ENCODE measurements at places on chromosomes 11 and 22. TPM values are rescaled to one million over a fixed set of nuclear protein-coding genes. Genes with fewer than 3 reads are reported as not detected.

GRCh38 chr22:46004105-46004866 lies 27.3 kb upstream of the WNT7B start:
- no peak overlapping the region for H3K27ac ChIP-seq
- H3K4me1 ChIP-seq: peaks cover 8% of the 10 kb centered on the region

DNA sequence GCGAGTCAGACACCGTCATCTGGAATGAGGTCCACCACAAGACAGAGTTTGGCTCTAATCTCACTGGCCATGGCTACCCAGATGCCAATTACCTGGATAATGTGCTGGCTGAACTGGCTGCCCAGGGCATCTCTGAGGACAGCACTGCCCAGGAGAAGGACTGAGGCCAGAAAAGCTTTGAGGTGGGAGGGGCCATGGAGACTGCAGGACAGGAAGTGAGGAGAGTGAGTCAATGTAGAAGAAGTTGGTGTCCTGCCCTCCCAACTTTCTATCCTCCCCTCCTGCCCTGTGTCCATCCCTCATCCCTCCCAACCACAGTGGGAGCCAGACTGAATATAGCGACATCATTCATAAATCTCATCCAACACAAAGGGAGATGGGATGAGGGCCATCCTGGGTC lies 8.0 kb downstream of the MPEG1 start:
- no peak overlapping the region for H3K4me3 ChIP-seq
- H3K4me1 ChIP-seq: peaks cover 15% of the 10 kb centered on the region
- H3K27ac ChIP-seq: no peak overlapping the region
- no peaks in the 10 kb centered on the region for H3K36me3 ChIP-seq
- H3K27me3 ChIP-seq: no peaks in the 10 kb centered on the region

GRCh38 chr11:13438291-13438690 lies 24.7 kb downstream of the BTBD10 start:
- no peak for DNase-seq
- H3K36me3 ChIP-seq: no peaks in the 10 kb centered on the region
- H3K4me3 ChIP-seq: no peak overlapping the region
- H3K27ac ChIP-seq: no peak overlapping the region
- no peaks in the 10 kb centered on the region for H3K4me1 ChIP-seq
- H3K27me3 ChIP-seq: no peaks in the 10 kb centered on the region

- H3K36me3 ChIP-seq: no peaks in the 10 kb centered on the region
- no peaks in the 10 kb centered on the region for H3K27me3 ChIP-seq
- no peak overlapping the region for H3K4me3 ChIP-seq
- no peak overlapping the region for H3K27ac ChIP-seq
Measured at GRCh38 chr11:100833276-100833675, 146.2 kb downstream of the ARHGAP42 start.

Gene P2RX3
- total RNA-seq: not detected

Gene ZC3H12C
- 1.9 TPM for total RNA-seq

- H3K4me3 ChIP-seq: no peak overlapping the region
- no peaks in the 10 kb centered on the region for H3K4me1 ChIP-seq
- DNase-seq: no peak
- H3K27ac ChIP-seq: no peak overlapping the region
- H3K36me3 ChIP-seq: no peaks in the 10 kb centered on the region
Measured at GRCh38 chr22:32044477-32044876, 1.4 kb downstream of the SLC5A1 start.

Gene SCN4B
- total RNA-seq: 0.26 TPM

GRCh38 chr11:13899603-13900002 lies 62.9 kb upstream of the SPON1 start:
- H3K36me3 ChIP-seq: no peaks in the 10 kb centered on the region
- H3K27me3 ChIP-seq: no peaks in the 10 kb centered on the region
- H3K4me1 ChIP-seq: no peaks in the 10 kb centered on the region
- no peak overlapping the region for H3K27ac ChIP-seq

Gene SLC16A8
- 0.35 TPM for total RNA-seq

DNA sequence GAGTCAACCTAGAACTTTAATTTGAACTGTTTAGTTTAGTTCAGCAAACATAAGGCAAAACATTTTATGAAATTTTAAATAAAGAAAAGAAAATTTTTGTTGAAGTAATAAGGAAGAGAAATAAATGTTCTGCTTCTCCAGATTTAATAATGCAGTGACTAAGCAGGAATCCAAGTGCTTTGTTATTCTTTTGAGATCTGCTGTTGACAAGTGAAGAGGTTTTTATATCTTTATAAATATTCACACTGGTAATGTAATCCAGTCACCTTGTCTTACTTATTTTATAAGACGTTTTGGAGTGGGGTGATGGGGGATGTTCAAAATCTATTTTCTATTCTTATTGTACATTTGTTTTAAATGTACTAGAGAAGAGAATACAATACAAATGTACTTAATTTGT lies 725.9 kb upstream of the CCDC179 start:
- no peak for DNase-seq
- no peak overlapping the region for H3K27ac ChIP-seq
- no peaks in the 10 kb centered on the region for H3K36me3 ChIP-seq
- H3K4me3 ChIP-seq: no peak overlapping the region
- H3K27me3 ChIP-seq: no peaks in the 10 kb centered on the region

- DNase-seq: no peak
- no peak overlapping the region for H3K4me3 ChIP-seq
- no peaks in the 10 kb centered on the region for H3K36me3 ChIP-seq
- no peaks in the 10 kb centered on the region for H3K4me1 ChIP-seq
- no peaks in the 10 kb centered on the region for H3K27me3 ChIP-seq
Measured at GRCh38 chr11:30091246-30091645, 74.4 kb upstream of the KCNA4 start.

- peaks cover 20% of the 10 kb centered on the region for H3K4me1 ChIP-seq
- H3K4me3 ChIP-seq: no peak overlapping the region
- H3K27me3 ChIP-seq: no peaks in the 10 kb centered on the region
- no peak overlapping the region for H3K27ac ChIP-seq
Measured at GRCh38 chr11:102577182-102577581, 46.6 kb upstream of the MMP7 start.

Gene SLCO2B1
- 0.98 TPM for total RNA-seq

Gene PLEKHA7
- 5.3 TPM for total RNA-seq

DNA sequence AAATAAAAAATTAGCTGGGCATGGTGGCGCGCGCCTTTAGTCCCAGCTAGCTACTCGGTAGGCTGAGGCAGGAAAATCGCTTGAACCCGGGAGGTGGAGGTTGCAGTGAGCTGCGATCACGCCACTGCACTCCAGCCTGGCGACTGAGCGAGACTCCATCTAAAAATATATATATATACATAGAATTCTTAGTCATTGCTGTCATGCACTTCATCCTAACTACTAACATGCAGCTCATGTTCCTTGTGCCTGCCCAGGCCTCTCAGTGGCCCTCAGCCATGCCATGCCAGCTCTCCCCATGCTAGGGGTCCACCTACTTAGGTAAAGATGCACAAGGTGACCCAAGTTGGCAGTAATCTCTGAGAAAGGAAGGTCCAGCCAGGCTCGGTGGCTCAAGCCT lies 3.1 kb downstream of the CYB561A3 start:
- no peak for DNase-seq
- H3K36me3 ChIP-seq: peaks cover 4% of the 10 kb centered on the region
- peaks cover 26% of the 10 kb centered on the region for H3K4me1 ChIP-seq
- no peak overlapping the region for H3K27ac ChIP-seq

Gene KCNJ4
- not detected for total RNA-seq

DNA sequence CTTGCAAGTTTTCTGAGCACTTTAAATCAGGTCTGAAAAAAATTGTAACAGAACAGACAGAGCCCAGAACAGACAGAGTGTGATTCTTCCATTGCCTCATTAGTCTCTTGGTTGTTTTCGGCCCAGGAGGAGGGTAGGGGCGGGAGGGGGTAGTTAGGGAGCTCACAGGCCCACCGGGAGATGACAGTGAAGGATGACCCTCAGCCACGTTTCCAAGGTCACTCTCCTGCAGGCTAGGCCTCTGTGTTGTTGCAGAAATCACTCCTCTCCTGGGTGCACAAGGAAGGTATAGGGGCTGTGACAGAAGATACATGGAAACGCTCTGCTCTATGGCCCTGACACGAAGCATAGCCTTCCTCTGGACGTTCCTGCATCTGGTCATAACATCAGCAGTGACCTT lies 69.3 kb downstream of the ABTB2 start:
- no peaks in the 10 kb centered on the region for H3K4me1 ChIP-seq
- H3K4me3 ChIP-seq: no peak overlapping the region
- DNase-seq: no peak
- H3K27ac ChIP-seq: no peak overlapping the region
- H3K27me3 ChIP-seq: no peaks in the 10 kb centered on the region

Gene OR4A16
- total RNA-seq: not detected

- no peaks in the 10 kb centered on the region for H3K36me3 ChIP-seq
- H3K4me1 ChIP-seq: peaks cover 25% of the 10 kb centered on the region
- H3K27ac ChIP-seq: peak overlapping the region; percentile 95
- H3K27me3 ChIP-seq: no peaks in the 10 kb centered on the region
Measured at GRCh38 chr11:9459667-9460321, 1.0 kb upstream of the ZNF143 start.

Gene RFPL1
- total RNA-seq: not detected

DNA sequence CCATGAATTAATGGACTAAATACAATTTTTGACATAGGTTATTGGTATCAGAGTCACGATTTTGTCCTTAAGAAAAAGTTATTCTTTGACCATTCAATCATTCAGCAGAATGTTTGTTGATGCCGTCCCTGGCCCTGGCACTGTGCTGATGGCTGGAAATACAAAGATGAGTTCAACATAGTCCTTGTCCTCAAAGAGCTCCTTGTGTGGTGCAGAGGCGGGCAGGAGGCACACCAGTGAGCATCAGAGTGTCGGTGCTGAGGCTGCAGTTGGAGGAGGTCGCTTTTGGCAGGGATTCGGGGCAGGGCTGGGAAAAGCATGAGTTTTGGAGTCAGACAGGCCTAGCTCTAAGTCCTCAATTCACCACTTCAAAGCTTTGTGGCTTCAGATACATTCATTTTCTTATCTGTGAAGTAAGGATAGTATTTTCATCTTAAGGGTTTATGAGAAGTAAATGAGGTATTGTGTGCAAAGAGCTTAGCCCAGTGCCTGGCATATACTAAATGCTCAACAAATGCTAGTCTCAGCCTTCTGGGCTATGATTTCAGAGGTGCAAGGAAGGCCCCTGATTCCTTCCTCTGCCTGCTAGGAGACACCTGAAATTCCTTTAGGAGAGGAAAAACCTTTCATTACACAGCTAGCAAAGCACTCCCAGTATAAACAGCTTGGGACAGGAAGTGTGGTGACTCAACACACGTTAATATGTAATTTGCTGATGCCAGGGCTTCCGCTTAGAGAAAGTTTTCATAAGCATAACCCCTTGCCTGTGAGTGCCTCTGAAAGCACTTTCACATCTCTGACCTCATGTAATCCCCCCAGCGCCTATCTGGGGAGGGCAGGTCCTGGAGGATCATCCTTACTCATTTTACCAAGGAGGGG lies 113.8 kb downstream of the NECTIN1 start:
- no peak overlapping the region for H3K27ac ChIP-seq
- H3K27me3 ChIP-seq: peaks cover 4% of the 10 kb centered on the region
- DNase-seq: no peak
- no peak overlapping the region for H3K4me3 ChIP-seq

GRCh38 chr22:45069925-45070324 lies 60.1 kb upstream of the PHF21B start:
- DNase-seq: no peak
- H3K4me1 ChIP-seq: no peaks in the 10 kb centered on the region
- no peak overlapping the region for H3K4me3 ChIP-seq
- no peaks in the 10 kb centered on the region for H3K27me3 ChIP-seq
- H3K36me3 ChIP-seq: no peaks in the 10 kb centered on the region

Gene LRP5
- 7.5 TPM for total RNA-seq

GRCh38 chr11:73053964-73054363 lies 88.2 kb downstream of the FCHSD2 start:
- H3K4me1 ChIP-seq: peaks cover 3% of the 10 kb centered on the region
- H3K4me3 ChIP-seq: no peak overlapping the region
- no peak overlapping the region for H3K27ac ChIP-seq
- DNase-seq: no peak
- no peaks in the 10 kb centered on the region for H3K27me3 ChIP-seq

Gene CPT1A
- 25.6 TPM for total RNA-seq

DNA sequence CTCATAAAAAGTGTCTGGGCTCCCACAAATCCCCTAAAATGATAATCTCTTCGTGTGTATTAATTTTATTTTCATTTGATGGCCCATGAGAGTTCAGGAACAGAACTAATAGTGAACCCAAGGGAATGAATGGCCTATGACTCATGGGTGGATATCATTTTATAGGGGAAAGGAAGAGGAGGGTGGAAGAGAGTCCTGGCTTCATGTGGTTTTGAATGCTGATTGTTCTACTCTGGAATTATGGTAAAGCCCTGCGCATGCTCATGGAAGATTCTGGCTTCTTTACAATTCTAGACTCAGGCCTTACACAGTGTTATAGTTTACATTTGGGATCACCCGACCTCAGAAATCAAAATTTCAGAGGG lies 35.2 kb downstream of the MAML2 start:
- H3K4me1 ChIP-seq: peaks cover 49% of the 10 kb centered on the region
- H3K27me3 ChIP-seq: no peaks in the 10 kb centered on the region
- H3K36me3 ChIP-seq: no peaks in the 10 kb centered on the region
- no peak overlapping the region for H3K27ac ChIP-seq
- H3K4me3 ChIP-seq: no peak overlapping the region
- no peak for DNase-seq

DNA sequence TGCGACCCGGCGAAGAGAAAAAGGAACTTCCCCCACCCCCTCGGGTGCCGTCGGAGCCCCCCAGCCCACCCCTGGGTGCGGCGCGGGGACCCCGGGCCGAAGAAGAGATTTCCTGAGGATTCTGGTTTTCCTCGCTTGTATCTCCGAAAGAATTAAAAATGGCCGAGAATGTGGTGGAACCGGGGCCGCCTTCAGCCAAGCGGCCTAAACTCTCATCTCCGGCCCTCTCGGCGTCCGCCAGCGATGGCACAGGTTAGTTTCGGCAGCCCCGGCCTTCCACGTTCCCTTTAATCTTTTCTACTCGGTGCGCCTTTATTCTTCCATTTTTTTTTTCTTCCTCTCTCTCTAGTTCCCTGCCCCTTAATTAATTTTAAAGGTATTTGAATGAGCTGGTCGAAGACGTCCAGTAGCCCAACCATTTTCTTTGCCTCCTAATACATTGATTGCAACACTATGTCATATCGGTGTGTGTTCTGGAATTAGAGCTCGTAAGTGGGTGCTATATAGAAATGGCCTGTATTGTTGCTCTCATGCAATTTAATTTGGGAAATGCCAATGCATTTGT lies 537 bp downstream of the EP300 start:
- peak overlapping the region; percentile 93 for H3K27ac ChIP-seq
- no peaks in the 10 kb centered on the region for H3K27me3 ChIP-seq
- peak overlapping the region; percentile 60 for H3K4me3 ChIP-seq
- no peaks in the 10 kb centered on the region for H3K36me3 ChIP-seq
- no peak for DNase-seq

Gene MS4A2
- not detected for total RNA-seq

Gene ST13
- total RNA-seq: 218 TPM

DNA sequence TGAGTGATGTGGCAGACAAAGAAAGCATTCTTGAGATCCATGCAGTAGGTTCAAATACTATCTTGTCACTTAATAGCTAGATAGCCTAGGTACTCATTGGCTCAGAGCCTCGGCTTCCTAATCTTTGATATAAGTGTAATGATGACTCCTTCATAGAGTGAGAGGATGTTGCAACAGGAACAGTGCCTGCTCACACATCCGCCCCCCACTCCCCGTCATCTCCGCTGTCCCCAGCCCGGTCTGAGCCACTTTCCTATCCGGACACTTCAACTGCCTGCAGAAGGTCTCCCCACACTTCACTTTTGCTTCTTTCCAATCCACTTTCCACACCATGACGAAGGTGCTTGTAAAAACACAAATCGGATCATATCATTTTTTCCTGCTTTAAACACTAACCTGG lies 128.8 kb downstream of the NTM start:
- H3K4me1 ChIP-seq: no peaks in the 10 kb centered on the region
- no peaks in the 10 kb centered on the region for H3K36me3 ChIP-seq
- DNase-seq: no peak
- no peaks in the 10 kb centered on the region for H3K27me3 ChIP-seq

- no peaks in the 10 kb centered on the region for H3K4me1 ChIP-seq
- no peak overlapping the region for H3K4me3 ChIP-seq
- H3K36me3 ChIP-seq: no peaks in the 10 kb centered on the region
- no peak overlapping the region for H3K27ac ChIP-seq
- H3K27me3 ChIP-seq: no peaks in the 10 kb centered on the region
Measured at GRCh38 chr11:86418106-86418505, 43.4 kb downstream of the CCDC81 start.

Measured in CD8-positive, alpha-beta memory T cell (primary cell).